ENCODE measurements at places on chromosomes 2 and 18.

DNA sequence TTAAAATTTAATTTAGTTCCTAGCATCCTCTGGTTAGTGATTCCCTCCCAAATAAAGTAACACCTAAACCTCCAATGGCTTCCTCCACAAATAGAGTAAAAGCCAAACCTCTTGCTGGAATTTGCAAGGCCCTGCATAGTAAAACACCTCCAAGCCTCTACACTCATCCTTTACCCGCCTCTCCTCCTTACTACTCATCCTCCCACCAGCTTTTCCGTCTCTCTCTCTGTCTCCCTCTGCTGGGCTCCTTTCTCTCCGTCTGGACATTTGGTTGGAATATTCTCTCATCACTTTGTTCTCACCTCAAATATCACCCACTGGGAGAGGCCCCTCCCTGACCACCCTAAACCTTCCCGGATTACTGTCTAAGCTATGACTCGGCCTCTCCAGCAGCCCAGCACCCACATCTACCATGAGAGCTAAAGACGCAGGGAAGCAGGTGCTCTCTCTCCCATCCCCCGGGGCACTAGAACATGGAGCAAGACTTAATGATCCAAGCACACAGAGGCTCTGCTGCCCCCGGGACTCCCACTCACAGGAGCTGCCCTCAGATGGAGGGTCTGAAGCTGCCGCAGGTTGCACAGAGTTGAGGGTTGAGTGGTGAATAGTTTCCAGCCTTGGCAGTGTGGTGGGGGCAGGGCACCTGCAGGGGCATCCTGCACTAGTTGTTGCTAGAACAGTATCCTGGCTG lies 167.2 kb downstream of the FBXO15 start:
- no peak for DNase-seq

GRCh38 chr18:48949050-48949605 lies 1.6 kb downstream of the SMAD7 start:
- DNase-seq: no peak

GRCh38 chr2:159015823-159016222 lies 47.4 kb downstream of the TANC1 start:
- no peak for DNase-seq

GRCh38 chr18:47389210-47389609 lies 137.8 kb upstream of the SKOR2 start:
- no peak for DNase-seq

DNA sequence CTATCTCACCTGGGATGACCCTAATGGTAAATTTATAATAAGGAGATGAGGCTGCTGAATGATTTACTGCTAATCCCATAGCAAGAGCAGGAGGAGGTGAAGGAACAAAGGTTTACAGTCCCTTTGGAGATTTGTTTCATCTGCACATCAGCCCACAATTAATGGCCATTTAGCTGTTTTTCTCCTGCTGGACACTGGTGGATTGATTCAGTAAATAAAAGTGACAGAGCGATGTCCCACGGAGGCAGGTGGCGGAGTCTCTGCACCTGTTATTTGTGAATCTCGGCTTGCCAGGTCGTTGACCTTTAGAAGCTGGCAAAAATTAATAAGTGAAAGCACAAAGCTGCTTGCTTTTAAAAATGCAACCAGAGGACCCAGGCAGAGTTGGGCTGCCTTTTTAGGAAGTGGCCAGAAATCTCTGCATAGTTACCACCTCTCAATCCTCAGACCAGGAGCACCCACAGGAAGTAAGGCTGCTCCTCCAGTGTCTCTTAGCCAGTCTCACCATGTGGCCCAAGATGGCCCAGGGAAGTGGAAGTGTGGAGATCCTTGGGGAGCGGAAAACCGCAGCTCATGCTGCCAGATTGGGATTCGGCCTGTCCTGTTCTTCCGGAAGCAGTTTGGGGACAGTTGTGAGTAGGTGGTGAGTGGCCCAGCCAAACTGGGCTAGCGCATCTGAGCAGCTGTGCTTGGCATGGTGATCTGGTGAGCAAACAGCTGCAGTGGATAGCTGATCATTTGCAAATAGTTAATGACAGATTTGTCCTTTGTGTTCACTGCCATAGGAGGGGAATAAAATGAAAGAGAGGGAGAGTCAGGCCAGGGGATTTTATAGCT lies 1005.7 kb upstream of the PIK3C3 start:
- no peak for DNase-seq

GRCh38 chr2:182014284-182014683 lies 28.6 kb downstream of the PPP1R1C start:
- DNase-seq: no peak

- no peak for DNase-seq
Measured at GRCh38 chr2:45253151-45253550, 243.9 kb upstream of the SIX2 start.

GRCh38 chr18:8813611-8814010 lies 108.3 kb downstream of the MTCL1 start:
- DNase-seq: no peak

GRCh38 chr2:16037808-16038457 lies 97.6 kb downstream of the MYCN start:
- DNase-seq: no peak

GRCh38 chr2:204496779-204497178 lies 48.5 kb upstream of the PARD3B start:
- DNase-seq: no peak

DNA sequence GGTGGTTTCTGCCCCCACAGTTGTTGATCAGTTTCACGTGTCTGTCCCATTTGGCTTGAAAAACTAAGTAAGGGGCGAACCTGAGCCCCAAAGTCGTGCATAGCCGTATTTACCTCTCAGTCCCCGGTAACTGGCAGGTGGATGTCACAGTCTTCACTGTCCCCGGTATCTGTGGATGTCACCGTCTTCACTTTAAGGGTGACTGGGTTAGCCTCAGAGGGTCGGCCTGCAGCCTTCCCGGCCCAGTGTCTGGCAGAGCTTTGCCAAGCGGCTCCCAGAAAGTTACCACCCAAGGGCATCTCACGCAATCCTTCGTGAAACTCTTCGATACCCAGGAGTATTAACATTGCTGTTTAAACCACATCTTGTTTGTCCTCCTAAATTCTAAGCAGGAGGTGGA lies 125.3 kb upstream of the CTDP1 start:
- no peak for DNase-seq

GRCh38 chr2:71812736-71813135 lies 334.9 kb downstream of the CYP26B1 start:
- DNase-seq: no peak

- no peak for DNase-seq
Measured at GRCh38 chr18:68837665-68838451, 40.0 kb downstream of the CCDC102B start.

- peak; percentile 71 for DNase-seq
Measured at GRCh38 chr18:79926306-79926705, 25.1 kb downstream of the SLC66A2 start.

GRCh38 chr2:110157153-110157793 lies 41.7 kb upstream of the MALL start:
- DNase-seq: no peak

DNA sequence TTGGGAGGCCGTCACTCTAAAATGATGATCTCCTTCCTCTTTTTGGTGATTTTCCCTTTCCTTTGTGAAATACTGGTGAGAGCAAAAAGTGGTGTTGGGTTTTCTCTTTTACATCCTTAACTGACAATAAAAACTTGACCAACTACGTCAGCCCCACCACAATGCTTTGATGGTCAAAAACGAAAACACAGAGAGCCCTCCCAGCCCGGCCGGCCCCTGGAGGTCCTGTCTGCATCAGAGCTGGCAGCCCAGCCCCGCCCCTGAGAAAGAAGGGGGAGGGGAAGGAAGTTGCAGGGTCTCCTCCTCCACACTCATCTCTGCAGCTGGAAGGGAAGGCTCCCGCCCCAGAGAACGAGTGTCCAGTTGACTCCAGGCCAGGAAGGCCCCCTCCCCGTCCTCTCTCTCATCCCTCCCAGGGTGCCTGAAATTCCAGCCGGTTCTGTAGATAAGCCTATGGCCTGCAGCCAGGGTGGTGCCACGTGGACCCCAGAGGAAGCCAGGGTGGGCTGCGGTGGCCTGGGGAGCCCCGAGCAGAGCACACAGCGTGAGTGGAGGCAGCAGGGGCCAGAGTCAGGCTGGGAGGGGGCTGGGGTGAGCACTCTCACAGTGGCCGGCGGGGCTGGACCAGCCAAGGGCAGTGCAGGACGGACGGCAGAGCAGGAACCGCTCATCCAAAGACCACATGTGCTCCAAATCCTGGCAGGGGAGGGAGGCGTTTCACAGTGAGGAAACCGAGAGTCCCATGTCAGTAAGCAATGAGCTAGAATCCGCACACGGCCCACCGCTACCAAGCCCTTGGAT lies 19.8 kb downstream of the BIN1 start:
- DNase-seq: no peak

DNA sequence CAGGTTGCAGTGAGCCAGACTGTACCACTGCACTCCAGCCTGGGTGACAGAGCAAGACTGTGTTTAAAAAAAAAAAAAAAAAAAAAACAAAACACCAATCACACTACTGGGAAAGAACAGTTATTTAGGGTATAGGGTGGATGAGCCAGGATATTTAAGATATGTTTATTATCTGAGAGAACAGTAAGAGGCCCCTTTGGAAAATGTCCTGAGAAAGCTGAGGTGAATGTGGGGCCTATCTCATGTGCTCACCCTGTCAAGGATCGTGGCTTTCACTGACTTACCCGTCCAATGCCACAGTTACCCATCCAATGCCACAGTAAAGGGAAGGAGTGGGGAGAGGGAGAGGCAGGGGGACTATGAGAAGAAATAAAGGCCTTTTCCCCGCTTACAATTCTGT lies 19.9 kb upstream of the ENOSF1 start:
- no peak for DNase-seq

DNA sequence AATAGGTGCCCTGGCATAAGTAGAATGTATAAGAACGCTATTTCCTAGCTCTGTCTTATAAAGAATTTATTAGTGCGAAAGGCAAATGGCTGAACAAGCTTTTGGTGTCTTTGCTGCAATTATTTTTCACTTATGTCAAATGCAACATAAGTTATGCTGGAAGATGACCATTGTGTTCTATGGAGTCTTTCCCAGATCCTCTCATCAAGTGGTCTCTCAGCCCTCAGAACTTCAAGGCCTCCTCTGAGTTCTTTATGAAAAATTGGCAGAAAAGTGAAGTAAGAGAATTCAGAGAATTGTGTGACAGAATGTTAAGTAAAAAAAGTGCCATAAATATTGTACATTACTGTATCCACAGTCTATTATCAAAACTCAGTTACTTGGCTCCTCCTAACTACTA lies 75.2 kb downstream of the RIT2 start:
- no peak for DNase-seq

- no peak for DNase-seq
Measured at GRCh38 chr18:4987452-4988405, 209.3 kb downstream of the AKAIN1 start.

DNA sequence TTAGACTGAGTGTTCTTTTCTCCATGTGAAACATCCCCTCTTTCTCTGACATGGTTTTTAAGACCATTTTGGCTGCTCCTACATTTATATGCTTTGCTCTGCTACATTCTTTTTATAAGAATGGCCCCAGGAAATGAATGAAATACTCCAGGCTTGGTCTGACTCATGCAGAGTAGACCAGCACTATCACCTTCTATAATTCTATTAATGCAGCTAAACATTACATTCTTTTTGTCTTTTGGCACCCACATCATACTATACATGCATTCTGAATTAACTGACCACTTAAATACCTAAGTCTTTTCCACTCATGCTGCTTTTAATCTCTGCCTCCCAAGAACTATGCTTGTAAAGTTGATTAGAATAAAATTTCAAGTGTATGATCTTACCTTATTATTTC lies 94.1 kb downstream of the AAK1 start:
- no peak for DNase-seq

DNA sequence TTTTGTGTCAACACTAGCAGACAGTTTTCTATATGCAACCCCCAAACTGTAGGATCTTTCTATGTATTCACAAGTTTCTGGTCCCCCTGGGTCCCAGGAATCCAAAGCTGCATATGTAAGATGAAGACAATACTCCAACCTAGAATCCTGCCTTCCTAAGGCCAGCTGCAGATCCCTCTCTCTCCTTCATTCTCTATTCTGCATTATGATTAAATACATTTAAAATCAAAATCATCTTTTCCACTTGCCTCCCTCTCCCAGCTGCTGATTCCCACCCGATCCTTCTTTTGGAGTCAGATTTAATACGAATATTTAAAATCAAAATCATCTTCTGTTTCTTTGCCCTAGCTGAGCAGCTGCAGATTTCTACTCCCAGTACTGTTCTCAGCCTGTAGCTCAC lies 783.0 kb upstream of the ZEB2 start:
- no peak for DNase-seq

DNA sequence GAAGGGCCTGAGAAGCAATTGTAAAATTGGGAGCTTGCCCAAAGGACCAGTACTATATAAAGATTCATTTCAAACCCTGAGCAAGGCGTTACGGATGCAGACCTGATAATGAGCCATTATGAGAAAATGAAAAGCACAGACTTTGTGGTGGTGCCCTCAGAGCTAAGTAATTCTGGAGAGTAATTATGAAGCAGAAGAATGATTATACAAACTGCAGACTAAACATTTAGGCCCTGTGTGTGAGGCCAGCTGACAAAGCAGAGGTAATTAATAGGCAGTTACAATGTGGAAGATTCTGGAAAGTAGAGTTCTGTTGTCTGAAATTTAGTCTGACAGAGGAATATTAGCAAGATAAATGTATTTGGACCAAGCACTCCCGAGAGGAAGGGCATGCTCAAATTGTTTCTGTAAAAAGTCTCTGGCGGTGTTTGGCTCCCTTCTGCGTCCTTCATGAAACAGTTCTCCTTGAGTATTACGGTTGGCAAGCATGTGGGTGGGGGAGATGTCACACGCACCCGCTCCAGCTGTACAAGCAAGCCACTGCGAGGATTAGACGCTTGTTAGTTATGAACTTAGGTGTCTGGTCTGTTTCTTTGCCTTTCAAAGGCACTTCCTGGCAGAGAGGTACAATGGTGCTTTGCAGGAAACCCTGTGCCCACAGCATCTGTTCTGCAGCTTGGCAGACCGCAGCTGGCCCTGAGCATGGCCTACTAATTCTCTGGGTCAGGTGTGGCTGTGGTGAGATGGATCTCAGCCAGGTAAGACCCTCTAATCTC lies 45.5 kb downstream of the CDC42EP3 start:
- no peak for DNase-seq

GRCh38 chr2:42089340-42089925 lies 41.6 kb downstream of the PKDCC start:
- DNase-seq: peak; percentile 82

DNA sequence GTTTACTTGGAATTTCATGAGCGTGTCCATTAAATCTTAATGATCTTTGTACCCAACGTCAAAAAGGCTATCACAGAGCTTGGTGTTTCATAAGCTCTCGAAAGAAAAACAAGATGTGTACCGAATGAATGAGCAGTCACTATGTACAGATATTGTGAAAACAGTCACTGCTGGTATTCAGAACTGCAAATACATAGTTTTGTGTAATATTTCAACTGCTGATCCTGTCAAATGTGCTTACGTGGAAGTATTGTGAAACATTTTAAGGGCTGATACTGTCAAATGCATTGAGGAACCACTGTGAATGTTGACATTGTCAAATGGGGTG lies 184.2 kb upstream of the KLHL29 start:
- DNase-seq: no peak

GRCh38 chr2:12338946-12339697 lies 377.6 kb upstream of the TRIB2 start:
- no peak for DNase-seq

Measured in suprapubic skin (tissue), 4 donors.